Esophagus squamous epithelium (tissue), 5 donors: ENCODE measurements at places on chromosomes 3 and 15.

DNA sequence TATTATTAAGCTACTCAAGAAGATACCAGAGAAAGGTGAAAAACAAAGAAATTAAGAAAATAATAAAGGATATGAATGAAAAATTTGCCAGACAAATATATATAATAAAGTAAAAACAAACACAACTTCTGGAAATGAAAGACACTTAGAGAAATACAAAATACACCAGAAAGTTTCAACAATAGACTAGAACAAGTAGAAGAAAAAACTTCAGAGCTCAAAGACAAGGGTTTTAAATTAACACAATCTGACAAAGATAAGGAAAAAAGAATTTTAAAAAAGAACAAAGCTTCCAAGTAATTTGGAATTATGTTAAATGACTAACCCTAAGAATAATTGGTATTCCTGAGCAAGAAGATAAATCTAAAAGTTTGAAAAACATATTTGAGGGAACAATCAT, 135.3 kb downstream of the PLCH1 start:
- no peak for DNase-seq

DNA sequence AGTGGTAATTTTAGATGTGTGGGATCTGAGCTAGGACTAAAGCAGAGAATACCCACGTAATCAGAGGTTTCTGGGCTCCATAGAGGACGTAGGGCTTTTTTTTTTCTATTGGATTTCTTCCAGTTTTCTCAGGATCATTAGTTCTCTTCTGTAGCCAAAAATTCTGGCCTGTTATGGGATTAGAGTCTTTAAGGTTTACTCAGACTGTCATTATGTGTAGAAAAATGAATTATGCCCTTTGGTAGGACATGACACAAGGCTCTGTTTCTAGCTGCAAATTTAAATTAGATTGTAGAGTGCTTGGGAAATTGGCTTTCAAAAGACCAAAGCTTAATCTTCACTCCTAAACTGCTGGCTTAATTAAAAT, 1.9 kb downstream of the SETD5 start:
- no peak for DNase-seq

GRCh38 chr3:187069857-187070516, 69.3 kb downstream of the RPL39L start:
- DNase-seq, result no peak

- no peak for DNase-seq
Observed at GRCh38 chr15:38843051-38843501, 278.5 kb upstream of the RASGRP1 start.

DNA sequence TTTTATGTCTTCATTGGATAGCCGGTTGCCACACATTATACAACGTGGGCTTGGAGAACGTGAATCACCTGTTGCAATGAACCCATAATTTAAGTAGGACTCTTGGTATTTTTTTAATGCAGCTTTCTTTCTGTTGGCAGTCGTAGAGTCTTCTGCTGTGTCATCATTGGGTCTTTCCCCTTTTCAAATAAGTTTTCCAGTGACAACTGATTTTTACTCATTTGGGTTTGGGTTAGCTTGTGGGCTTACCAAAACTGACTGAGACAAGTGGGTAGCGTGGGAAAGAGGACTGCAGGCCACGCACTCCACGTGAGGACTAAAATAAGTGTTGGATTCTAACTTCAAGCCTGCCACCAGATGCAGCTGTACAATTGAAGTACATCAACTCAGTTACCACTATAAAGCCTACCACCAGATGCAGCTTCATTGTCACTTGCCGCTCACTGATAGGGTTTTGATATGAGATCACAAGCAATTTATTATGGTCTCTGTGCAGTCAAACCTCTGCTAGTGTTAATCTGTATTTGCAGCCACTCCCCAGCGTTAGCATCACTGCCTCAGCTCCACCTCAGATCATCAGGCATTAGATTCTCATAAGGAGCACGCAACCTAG, 6.4 kb upstream of the CAPN7 start:
- DNase-seq, result no peak

- DNase-seq, result no peak
Observed at GRCh38 chr3:99949956-99950670, 132.5 kb downstream of the CMSS1 start.

DNA sequence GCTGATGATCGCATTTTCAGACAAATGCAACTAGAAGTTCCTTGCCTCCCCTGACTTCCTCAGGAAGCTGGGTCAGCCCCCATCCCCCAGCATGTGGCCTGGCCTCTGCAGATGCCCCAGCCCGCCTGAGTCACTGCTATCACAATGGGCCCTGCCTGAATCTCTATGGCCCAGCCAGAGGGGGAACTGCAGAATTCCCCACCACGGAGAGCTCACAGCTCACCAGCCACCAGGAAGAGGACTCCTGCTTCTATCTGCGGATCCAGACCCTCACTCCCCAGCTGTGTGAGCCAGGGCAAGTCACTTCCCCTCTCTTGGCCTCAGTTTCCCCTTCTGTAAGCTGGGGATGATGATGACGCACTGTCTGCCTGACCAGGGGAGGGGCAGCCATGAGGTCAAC, 6.9 kb downstream of the PLXND1 start:
- no peak for DNase-seq

DNA sequence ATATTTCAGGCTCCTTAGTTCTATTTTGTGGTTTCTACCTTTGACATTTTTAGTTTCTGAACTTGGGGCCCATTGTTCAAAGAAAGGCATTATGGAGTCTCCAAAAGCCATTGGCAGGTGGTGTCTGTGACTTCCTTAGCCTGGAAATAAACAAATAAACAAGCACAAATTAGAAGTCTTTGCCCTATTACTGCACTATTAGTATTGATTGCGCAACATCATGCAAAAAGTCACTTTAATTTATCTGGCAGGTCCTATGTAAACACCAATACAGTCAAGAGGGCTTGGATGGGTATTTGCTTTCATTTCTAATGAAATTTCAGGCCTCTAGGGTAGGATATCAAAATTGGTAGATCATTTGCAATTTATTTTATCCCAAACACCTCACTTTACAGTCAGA, 85.6 kb downstream of the LPP start:
- no peak for DNase-seq

DNA sequence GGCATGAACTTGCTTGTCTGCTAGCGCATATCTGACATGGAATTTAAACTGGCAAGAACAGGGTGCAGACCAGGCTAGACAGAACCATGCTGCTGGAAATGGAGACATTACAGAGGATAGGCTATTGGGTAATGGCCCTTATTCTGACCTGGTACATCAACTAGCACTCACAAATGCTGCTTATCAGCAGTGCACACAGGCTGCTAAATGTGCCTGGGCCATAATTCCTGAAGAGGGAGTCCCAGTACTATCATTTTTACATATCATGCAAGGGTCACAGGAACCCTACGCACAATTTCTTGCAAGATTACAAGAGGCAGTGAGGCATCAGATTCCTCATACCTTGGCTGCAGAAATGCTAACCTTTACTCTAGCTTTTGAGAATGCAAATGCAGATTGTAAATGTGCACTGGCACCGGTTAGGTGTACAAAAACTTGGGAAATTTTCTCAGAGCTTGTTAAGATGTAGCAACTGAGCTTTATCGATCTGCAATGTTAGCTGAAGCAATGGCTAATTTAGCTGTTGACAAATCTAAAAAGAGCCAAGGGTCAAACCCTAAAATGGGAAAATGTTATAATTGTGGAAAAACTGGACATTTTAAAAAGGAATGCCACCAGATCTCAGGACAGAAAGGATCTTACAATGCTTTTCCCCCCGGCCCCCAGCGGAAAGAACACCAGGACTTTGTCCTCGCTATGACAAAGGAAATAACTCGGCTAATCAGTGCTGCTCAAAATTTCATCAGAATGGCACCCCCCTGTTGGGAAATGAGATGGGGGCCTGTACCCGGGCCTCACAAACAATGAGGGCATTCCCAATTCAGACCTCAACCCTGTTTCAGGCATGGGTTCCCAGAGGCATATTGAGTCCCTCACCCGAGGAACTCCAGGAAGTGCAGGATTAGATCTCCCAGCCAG, 21.1 kb downstream of the CCRL2 start:
- DNase-seq, result no peak

- no peak for DNase-seq
Observed at GRCh38 chr3:9122732-9123364, 126.6 kb downstream of the SRGAP3 start.

GRCh38 chr3:152309535-152310307, 41.0 kb downstream of the MBNL1 start:
- no peak for DNase-seq

- DNase-seq, result no peak
Observed at GRCh38 chr3:9695746-9696145, 7.9 kb upstream of the CPNE9 start.

GRCh38 chr3:136075218-136075808, 109.8 kb downstream of the PPP2R3A start:
- no peak for DNase-seq

DNA sequence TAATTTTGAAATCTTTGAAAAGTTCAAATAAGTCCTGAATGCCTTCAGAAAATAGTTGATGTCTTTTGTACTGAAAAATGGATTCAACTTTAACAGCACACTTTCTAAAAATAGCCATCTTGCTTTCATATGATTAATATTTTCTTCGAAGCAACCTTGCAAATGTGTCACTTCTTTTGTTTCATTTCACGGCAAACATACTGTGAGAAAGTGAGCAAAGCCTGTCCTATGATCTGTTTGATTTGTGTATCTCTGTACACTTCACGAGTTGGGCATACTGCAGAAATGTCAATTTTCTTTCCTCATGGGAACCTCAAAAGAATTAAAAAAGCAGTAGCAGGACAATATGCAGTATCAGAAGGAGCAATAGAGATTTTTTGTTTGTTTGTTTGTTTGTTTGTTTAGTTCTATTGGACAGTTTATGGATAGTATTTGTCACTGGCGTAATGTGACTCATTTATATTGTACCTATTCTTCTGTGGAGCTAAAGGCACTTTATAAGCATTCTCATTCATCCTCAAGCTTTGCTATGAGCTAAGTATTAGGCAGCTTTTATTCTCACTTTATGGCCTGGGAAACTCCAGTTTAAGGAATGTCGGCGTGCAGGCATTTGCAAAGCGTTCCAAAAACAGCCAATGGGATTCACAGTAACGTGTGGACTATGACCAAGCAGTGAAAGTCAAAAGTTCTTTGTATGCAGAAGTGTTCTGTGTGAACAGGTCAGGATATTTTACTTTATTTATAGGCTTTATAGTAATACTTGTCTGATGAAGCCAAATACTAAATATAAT, 572.0 kb downstream of the NAALADL2 start:
- no peak for DNase-seq

GRCh38 chr3:65035246-65035645, 347.4 kb upstream of the ADAMTS9 start:
- no peak for DNase-seq

- DNase-seq, result no peak
Observed at GRCh38 chr3:16132928-16133327, 41.6 kb upstream of the GALNT15 start.

- no peak for DNase-seq
Observed at GRCh38 chr3:196620161-196620604, 19.3 kb upstream of the NRROS start.

DNA sequence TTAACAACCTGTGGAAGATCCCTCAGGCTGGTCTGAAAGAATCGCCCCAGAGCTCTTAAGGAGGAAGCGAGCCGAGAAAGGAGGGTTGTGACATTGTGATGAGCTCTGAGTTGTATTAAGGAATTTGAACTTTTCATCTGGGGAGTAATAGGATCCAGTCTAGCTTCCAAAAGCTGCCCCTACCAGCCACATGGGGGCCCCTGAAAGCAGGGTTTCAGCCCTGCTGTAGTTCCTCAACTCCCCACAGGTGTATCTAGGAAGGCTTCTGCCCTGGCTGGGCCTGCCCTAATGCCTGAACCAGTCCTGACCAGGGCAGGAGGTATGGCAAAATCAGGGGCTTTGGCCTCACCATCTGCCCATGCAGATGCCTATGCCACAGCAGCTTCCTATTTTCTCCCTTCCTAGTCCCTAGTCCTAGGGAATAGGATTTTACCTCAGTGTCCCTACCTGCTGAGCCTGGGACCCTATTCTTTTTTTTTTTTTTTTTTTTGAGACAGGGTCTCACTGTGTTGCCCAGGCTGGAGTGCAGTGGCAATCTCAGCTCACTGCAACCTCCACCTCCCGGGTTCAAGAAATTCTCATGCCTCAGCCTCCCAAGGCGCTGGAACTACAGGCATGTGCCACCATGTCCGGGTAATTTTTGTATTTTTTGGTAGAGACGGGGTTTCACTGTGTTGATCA, 5.0 kb upstream of the AP3S2 start:
- DNase-seq, result no peak

DNA sequence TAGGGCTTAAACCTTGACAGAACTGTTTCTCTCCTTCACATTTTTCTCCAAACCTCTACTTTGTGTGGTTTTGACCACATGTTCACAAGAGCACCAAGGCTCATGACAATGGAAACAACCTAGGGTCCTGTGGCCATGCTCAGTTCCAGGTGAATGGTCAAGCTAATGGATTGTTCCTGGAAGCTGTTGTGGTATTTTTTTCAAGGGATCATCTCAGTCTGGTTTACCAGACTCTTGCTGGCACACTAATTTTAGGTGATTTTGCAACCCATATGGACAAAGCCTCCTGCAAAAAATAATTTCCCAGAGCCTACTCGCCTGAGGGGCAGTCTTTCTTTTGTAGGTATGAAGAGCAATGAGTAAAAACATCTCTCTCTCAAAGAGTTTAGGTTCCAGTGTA, 67.2 kb downstream of the LSAMP start:
- no peak for DNase-seq

- no peak for DNase-seq
Observed at GRCh38 chr3:112931736-112932521, 43.0 kb downstream of the CD200R1 start.

DNA sequence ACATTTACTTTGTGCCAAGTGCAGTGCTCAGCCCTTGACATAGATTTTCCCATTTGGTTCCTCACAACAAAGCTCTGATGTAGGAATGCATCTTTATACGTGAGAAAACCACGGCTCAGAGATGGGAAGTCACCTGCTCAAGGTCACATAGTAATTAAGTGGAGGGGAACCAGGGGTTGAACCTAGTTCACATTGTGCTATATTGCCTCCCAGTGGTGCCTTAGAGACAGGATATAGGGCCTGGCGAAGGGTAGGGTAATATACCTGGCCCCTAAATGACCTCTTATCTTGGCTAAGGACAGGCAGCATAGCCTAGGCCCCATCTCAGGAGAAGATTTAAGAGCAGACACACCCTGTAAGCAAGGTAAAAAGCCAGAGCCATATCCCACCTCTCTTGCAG, 71.5 kb downstream of the FOXP1 start:
- no peak for DNase-seq

- no peak for DNase-seq
Observed at GRCh38 chr15:88376574-88377174, 90.5 kb downstream of the MRPL46 start.

GRCh38 chr3:49222002-49222401, 50.6 kb downstream of the KLHDC8B start:
- no peak for DNase-seq

DNA sequence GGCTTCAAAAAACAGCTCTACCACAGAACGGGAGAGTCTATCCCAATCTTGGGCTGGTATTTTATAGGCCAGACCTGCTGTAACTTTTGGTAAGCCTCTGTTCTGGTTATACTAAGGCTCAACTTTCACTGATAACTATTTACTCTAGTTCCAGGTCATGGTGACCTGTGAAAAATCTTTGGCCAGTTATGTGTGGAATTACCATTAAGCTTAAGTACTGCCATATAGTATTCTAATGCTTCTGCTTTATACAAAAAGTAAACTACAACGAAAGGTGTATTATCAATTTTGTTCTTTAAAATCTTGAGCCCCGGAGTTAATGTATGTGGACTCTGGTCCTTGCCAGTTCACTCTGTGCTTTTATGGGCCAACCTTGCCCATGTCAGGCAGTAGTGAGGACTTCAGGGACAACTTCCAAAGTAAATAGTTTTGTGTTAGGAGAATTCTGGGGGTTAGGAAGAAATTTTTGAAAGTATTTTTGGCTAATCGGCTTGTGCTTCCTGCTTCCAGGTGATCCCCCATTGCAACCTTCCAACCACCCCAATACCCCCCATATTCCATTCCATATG, 6.4 kb downstream of the SIAH2 start:
- no peak for DNase-seq
